ENCODE measurements at places on chromosomes 5 and 9.

GRCh38 chr5:126801992-126802294 is 25.0 kb downstream of the LMNB1 start:
- DNase-seq, result no peak

DNA sequence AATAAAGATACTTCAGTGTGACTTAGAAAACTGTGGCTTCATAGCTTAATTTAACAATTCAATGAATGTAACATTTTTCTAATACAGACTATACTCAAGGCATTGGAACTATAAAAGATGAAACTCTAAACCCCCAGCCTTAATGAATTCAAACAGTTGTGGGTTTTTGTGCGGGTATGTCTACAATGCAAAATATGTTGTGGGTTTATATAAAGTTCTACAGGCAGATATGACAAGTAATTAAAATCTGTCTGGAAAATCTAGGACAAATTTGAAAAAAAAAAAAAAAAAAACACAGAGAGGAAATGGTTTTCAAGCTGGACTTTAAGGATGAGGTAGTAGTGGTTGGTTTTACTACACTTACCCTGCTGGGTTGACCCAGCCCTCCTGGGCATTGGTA is 467.5 kb upstream of the TLE4 start:
- DNase-seq, result no peak

- no peak for DNase-seq
Observed at GRCh38 chr9:109101810-109102209, 17.9 kb downstream of the TMEM245 start.

DNA sequence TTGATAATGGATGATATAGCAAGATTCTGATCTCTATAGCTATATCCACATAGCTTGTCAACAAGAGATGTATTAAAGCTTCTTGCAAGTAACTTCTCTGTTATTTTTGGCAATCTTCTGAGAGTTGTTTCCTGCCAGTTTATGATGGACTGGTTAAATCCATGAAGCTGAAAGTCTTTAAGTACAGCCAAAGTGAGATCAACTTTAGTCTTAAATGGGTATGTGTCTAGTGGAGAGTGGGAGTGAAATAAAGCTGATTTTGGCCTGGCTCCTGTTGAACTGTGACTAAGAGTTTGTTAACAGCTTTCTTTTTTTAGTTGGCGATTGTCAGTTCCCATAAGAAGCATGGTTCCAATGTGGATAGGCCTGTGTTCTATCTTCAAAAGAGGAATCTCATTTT is 350.9 kb upstream of the PCSK5 start:
- no peak for DNase-seq

- DNase-seq, result no peak
Observed at GRCh38 chr9:94057918-94058317, 26.3 kb upstream of the PTPDC1 start.

DNA sequence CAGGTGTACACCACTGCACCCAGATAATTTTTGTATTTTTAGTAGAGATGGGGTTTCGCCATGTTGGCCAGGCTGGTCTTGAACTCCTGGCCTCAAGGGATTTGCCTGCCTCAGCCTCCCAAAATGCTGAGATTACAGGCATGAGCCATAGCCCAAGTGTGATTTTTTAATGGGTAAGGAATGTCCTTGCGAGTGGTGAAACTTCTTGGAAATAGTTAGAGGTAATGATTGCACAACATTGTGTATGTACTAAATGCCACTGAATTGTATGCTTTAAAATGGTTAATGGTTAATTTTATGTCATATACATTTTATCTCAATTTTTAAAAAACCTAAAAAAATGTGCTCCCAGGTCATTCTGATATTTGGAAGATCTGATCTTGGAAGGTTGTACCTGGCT is 59.9 kb upstream of the IL6ST start:
- no peak for DNase-seq

GRCh38 chr9:98038958-98039357 is 17.6 kb upstream of the NANS start:
- no peak for DNase-seq

DNA sequence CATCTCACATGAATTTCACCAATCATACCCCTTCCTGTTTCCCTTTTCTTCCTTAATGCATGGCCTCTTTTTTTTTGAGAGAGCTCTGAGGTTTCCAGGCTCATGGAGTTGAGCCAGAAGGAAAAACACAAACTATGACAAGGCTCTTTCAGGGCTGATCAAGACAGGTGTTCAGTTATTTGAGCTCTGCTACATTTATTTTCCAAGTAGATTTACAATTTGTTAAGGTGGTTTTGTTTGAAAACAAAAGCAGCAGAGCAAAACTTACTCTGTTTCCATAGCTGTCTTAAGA is 62.4 kb upstream of the IL7R start:
- DNase-seq, result no peak

DNA sequence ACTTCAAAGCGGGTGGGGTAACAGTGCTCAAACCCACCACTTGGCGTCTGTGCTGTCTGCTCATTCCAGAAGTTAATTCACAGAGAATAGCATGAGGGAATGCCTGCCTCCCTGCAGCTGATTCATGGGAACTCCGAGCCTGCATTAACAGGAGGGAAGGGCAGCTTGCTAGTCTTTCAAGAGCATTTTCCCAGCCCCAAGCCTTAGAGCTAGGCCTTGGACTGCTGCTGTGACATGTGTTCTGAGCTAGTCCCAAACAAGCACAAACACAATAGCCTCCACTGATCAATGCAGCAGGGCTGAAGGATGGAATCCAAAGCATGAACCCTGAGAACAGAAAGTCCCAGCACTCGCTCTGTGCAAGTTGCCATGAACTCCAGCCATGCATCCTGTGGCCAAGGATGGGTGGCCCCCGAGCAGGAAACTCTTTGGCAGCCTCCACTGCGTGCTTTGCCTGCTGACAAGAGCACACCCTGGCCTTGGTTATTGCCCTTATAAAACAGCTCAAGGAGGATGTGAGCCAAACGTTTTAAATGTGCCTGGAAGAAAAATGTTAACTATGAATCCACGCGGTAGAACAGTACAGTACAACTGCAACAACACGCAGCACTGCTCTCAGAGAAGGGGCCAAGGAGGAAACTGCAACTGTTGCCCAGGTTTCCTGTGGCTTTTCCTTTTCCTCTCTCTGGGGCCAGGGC is 653.1 kb upstream of the KLF4 start:
- no peak for DNase-seq

DNA sequence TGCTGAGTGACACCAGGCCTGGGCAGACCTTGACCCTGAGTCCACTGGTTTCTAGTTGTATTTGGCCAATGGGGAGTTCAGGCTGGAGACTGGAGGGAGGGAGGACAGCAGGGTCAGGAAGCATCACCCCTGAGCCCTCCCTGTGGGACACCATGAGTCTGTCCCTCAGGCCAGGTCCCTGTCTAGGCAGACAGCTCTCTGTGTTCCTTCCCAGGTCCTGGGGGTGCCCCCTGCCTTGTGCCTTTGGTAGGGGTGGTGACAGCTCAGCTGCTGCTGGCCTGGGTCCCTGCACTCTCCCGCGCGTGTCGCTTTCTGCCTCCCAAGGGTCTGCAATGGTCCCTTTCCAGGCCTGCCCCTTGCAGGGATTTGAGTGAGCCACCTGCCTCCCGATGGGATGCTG is 125.5 kb downstream of the OLFM1 start:
- no peak for DNase-seq

- no peak for DNase-seq
Observed at GRCh38 chr9:77735494-77735893, 87.4 kb upstream of the GNA14 start.

GRCh38 chr5:157172403-157172802 is 6.3 kb upstream of the GARIN3 start:
- peak; percentile 74 for DNase-seq

GRCh38 chr9:130901498-130902203 is 5.0 kb upstream of the QRFP start:
- no peak for DNase-seq

DNA sequence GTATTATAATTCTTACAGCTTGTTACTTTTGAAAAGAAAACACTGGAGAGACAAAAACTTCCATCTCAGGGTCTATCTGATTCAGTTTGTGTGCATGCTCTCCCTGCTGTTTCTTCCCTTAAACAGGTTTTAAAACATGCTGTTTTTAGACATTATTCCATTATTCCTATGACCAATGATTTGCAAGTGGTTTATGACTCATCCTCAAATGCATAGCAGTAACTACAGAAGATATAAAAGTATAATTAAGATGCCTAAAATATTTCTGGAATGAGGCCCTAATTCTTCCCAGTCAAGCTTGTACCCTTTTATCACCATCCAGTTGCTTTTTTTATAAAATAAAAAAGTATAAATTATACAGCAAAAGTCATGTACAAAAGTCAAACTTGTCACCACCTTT is 3.7 kb downstream of the DTWD2 start:
- no peak for DNase-seq

- DNase-seq, result no peak
Observed at GRCh38 chr5:156920861-156921431, 42.1 kb downstream of the TIMD4 start.

GRCh38 chr5:135490245-135491037 is 38.3 kb upstream of the TIFAB start:
- no peak for DNase-seq

DNA sequence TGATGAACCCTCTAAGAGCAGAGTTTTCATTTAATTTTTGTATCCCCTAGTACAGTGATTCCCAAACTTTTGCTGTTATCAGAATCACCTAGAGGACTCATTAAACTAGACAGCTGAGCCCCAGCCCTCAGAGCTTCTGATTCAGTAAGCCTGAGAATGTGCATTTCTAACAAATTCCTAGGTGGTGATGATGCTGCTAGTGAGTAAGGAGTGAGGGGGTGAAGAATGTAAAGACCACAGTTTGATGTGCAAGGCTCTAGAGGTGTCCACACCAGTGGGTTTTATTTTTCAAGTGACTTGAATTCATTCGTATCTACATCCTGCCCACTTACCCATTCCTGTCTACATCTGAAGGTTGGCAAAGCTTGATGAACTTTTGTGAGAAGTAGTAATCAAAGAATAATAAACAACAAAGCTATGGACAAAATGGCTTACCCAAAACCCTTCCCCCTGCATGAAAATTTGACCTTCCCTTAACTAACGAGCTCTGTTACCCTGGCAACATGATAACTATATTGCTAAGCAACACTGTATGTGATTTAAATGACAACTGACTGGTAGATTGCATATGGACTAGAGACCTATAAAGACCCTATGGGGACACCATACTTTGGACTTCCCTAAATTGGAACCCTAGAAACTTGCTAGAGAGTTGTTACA is 35.2 kb downstream of the DTWD2 start:
- no peak for DNase-seq

- no peak for DNase-seq
Observed at GRCh38 chr9:3007326-3007725, 163.4 kb upstream of the PUM3 start.

GRCh38 chr9:78791779-78792178 is 494.9 kb downstream of the PSAT1 start:
- DNase-seq, result no peak

DNA sequence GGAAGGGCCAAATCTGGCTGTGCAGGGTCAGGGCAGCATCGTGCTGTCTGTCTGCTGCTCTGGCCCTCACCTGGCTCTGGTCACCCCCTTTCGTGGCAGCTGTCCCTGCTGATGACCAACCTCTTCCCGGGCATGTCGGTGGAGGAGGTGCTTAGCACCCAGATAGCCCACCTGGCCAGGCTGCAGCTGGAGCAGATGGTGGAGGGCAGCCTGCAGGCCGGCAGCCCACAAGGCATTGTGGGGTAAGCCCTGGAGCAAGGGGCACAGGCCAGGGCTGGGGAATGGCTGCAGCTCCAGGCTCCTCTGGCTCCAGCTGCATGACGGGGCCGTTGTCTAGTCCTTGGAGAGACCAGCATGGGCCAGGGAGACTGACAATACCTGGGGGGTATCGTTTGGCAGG is 8.2 kb downstream of the TOR2A start:
- DNase-seq, result no peak

GRCh38 chr5:53027913-53028312 is 38.8 kb downstream of the ITGA2 start:
- no peak for DNase-seq

- DNase-seq, result no peak
Observed at GRCh38 chr9:35680331-35681105, 6.8 kb downstream of the CA9 start.

DNA sequence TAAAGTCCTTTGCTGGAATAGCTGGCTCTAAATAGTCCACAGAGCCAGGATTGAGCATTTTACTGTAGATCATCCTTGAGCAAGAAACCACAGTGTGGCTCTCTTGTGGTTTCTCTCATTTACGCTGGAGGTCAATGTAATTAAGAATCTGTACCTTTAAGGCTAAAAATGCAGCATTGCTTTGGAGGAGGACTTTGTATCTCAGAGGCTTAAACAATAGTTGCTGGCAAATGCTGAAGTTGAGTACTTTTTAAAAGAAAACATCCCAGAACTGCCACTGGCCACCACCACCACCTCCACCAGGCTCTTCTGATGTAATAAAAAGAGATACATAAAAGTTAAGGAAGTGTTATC is 177.3 kb upstream of the ADAMTSL1 start:
- no peak for DNase-seq

- DNase-seq, result no peak
Observed at GRCh38 chr5:147902609-147903115, 3.7 kb downstream of the C5orf46 start.

Data from stimulated activated CD8-positive, alpha-beta memory T cell treated with anti-CD3 and anti-CD28 coated beads, Interleukin-7, amount 100 ng/mL, for 24 hours (primary cell).